Activated naive CD4-positive, alpha-beta T cell (primary cell): ENCODE measurements at places on chromosomes 11 and 22.

DNA sequence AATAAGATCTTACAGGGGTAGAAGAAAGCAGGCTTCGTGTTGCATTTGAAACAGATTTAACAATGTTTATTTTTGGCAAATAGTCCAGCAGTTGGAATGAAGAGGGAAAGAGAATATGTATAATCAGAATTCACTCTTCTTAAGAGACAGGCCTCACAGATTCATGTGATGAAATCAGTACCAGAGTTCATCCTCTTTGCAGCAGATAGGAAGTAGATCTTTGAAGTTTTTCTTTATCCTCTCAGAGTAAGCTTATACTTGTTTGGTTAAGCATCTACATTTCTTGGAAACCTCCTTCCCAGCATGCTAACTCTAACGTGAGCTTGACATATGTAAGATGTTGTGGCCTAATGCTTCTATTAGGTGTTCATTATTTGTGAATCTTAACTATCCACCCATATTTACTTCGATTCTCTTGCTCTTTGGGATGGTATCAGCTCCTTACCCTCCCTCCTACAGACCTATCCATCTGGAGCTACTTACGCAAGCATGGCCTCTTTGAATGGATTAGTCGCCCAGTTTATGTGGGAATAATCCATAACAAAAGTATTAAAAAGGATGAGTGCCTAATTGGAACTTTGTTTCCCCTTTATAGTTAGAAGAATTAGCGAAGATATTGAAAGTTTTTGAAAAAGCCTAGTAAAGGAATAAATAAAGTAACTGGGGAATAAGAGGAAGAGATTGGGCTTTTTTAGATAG lies 80.1 kb downstream of the PRMT3 start:
- no peak for DNase-seq

GRCh38 chr11:69513663-69514224 lies 32.3 kb downstream of the LINC01488 start:
- no peak for DNase-seq

DNA sequence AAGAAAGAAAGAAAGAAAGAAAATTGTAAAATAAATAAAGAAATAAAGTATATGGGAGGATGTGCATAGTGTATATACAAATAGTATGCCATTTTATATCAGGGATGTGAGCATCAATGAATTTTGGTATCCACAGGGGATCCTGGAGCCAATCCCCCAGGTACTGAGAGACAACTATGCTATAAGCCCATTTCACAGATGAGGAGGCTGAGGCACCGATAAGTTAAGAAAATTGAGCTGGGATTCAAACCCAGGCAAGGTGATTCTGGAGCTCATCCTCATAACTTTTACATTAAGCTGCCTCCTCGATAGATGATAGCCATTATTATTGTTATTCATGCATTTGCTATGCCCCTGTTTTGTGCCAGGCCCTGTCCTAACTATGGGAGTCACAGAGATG lies 47.0 kb upstream of the ACCSL start:
- no peak for DNase-seq

DNA sequence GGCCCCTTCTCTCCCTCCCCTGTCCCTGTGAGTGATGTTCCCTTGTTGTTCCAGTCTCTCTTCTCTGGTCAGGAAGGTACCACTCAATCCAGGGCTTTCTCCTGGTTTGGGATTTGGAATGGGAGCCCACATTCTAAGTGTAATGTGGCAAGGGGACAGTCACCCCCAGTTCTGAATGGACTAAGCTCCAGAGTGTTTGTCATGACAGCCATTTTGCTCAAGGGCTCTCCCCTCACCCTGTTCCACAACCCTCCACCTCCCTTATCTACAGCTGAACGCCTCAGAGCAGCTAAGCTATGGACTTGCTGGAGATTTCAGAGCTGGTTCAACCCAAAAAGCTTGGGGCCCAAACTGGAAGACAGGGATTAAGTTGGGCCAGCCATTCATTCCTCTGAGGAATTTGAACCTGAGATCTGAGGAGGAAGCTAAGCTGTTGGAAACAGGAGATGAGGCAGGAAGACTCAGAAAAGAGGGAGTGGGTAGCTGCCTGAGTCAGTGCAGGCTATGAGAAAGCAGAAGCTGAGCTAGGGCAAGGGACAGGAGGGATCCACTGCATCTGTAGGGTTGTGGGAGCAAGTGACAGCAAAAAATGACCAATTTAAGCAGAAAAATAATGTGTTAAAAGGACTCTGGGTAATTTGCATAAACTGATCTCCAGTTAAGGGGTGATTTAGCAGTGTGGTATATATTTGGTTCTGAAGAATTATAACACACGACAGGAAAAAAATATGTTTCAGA lies 22.9 kb upstream of the FCHSD2 start:
- no peak for DNase-seq

DNA sequence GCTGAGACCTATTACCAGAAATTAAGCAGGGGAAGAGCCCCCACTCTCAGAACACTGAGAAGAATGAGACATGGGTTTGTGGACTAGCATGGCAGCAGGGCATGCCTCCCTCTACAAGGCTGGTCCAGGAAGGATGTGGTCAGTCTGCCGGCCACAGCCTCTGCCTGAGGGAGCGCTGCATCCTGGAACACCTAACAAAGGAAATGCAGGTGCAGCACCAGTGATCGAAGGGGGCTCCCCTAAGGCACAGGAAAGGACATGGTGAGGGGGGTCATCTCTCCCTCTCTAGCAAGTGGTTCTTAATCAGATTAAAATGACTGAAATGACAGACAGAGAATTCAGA lies 40.6 kb upstream of the ARL14EP start:
- DNase-seq, result no peak

DNA sequence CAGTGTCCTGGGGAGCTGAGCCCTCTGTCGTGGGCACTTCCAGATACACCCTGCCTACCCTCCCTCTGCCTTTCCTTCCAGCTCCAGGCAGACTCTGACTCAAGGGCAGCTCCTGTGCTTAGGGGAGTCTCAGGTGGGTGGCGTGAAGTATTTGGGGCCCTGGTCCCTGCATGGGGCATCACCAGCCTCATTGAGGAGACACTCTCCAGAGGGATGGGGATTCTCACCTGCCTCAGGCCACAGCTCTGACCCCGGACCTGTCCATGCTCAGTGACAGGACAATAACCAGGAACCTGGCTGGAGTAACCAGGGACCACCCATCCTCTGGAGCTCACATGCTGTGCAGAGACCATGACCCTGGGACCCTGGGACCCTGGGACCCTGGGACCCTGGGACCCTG lies 41.2 kb downstream of the GGTLC2 start:
- no peak for DNase-seq
